Mammary epithelial cell (primary cell): ENCODE measurements at places on chromosomes 5 and 9. TPM values are rescaled to one million over a fixed set of nuclear protein-coding genes. Genes with fewer than 3 reads are reported as not detected.

SYK gene
- 10.6 and 12.4 TPM in 2 replicates for total RNA-seq

DNA sequence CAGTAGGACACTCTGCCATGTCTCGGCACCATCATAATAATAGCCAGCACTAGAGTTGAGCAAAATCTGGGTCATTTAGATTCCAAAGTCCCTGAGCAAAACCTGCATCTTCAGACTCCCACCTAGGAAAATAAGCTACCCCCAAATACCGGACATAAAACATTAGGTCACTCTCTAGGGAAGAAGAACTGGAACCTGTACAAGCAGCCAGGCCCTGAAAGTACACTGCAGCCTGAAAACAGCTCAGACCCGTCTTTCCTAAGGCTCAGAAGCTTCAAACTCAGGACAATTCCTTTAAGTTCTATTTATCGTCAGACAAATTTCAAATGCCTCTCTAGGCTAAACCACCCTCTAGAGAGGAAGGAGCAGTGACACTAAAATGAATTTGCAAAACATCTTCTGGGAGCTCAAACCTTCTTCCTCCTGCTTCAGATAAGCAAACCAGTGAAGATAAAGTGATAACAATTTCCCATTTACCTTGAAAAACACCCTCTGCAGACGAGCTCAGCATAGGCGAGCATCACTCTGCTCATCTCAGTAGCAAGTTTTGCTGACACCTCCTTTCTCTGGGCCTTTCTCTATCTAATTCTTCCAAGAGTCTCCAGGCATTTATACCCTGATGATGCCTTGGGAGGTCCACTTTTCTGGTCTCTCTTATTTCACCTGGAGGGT lies 34.0 kb downstream of the ADAM19 start:
- DNase-seq = no peak

GRCh38 chr5:10746711-10747110 lies 14.3 kb downstream of the DAP start:
- DNase-seq = no peak

DNA sequence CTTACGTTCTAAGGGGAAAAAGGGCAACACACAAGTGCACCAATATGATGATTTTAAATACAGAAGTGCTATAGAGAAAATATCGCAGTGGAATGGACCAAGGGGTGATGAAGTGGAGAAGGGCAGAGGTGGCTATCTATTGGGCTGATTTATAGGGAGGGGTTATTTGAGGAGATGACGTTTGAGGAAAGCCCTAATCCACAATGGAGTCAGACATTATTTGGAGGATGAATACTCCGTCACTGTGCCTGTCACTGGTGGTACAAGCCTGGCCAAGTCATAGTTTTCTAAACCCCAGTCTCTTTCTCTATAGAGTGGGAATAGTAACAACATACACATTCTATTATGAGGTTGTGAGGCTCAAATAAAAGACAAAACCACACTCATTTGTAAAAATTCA lies 48.5 kb downstream of the MEF2C start:
- no peak for DNase-seq

DNA sequence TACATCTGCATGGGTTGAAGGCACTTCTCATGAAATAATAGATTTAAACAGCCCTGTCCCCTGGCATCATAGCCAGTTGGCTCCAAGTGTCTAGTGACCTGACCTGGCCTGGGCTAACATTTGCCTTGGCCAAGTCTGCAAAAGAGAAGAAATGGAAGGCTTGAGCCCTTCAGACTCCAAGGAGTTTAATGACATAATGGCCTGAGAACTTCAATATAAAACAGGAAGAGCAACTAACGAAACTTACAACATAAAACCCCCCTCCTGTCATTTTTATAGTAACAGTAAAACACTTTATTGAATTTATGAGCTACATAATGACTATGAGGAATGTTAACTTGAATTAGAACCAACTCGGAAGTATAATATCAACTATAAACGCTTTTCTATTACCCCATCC lies 218.8 kb upstream of the TBCA start:
- DNase-seq = no peak

GFPT2 gene
- total RNA-seq = 0.83 TPM

- DNase-seq = no peak
These were observed 35.4 kb upstream of the BNIP1 start for GRCh38 chr5:173108914-173109313.

DNA sequence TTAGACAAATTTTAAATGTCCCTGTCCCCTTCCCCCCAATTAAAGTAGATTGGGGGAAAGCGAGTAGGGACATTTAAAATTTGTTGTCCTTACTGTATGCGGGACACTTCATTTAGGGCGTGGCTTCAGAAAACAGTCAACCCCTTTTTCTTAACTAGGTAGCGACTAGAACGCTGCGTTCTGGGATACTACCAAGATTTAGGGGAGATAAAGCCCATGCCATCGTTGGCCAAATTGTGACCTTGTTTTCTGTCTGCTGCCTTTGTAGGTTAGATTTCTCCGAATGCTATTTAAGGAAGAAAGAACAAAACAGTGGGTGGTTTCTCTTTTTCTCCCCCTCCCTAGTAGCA lies 1.2 kb downstream of the CKS2 start:
- DNase-seq = peak; percentile 28

GRCh38 chr5:174446446-174446845 lies 277.9 kb upstream of the MSX2 start:
- no peak for DNase-seq

- DNase-seq = no peak
These were observed 380.9 kb downstream of the TLE1 start for GRCh38 chr9:81308404-81308803.

- DNase-seq = no peak
These were observed 129.5 kb downstream of the NPR3 start for GRCh38 chr5:32840606-32841005.

DNA sequence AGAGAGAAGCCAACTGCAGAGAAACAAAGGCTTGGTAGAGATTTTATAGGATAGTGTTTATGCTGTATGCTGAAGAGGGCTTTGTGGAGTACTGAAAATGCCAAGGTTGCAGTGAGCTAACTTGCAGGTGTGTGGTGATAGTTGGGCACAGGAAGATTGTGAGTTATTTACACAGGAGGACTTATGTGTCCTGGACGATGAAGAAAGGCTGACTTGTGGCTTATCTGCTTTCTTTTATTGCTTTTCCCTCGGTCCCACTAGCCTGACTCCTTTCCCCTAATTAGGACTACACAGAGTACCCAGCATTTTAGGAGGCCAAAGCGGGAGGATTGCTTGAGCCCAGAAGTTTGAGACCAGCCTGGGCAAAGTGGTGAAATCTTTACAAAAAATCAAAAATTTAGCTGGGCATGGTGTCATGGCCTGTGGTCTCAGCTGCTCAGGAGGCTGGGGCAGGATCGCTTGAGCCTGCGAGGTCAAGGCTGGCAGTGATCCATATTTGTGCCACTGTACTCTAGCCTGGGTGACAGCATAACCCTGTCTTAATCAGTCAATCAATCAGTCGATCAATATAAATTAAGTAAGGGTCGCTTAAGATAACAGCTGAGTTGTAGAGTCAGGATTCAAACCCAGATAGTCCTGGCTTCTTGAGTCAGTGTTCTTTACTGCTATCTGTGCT lies 61.9 kb downstream of the UBE2R2 start:
- DNase-seq = no peak

- peak; percentile 46 for DNase-seq
These were observed 266.6 kb downstream of the PRELID2 start for GRCh38 chr5:145568581-145568980.

GRCh38 chr5:82466986-82467561 lies 188.9 kb upstream of the RPS23 start:
- DNase-seq = no peak

DNA sequence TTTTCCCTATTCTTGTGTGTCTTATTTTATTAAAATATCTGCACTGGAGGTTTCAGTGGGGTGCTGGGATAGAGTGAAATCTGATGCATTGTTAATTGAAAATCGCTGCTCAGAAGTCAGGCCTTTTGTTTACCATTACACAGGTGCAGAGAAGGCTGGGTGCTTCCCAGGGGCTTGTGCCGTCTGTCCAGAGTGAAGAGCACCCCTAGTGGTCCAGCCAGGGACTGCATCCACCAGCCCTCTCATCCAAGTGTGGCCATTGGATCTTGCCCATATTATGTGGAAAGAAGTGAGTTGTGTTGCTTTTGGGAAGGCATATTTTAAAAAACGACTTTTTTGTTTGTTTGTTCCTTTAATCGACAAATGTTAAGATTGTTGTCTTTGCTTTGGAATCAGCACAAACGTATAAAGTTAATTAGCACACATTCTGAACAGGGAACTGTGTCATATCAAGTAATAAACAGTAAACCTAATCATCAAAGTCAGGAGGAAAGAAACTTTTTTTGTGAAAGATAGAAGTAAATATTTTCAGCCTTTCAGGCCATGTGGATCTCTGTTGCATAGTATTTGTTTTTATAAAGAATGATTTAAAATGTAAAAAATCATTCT lies 315.6 kb downstream of the MTRR start:
- DNase-seq = peak; percentile 4

DNM1 gene
- total RNA-seq = 2.4 and 3.2 TPM in 2 replicates

- DNase-seq = peak; percentile 99
These were observed 19.2 kb downstream of the GSN start for GRCh38 chr9:121286973-121287741.

HAPLN1 gene
- total RNA-seq = under 0.01 TPM

OR1J2 gene
- not detected in 2 replicates for total RNA-seq

SHLD3 gene
- 2.9 and 3.0 TPM in 2 replicates for total RNA-seq

GRCh38 chr5:64615895-64616294 lies 74.4 kb upstream of the SHISAL2B start:
- DNase-seq = no peak

GRCh38 chr5:132372127-132372526 lies 2.6 kb downstream of the SLC22A5 start:
- DNase-seq = no peak

DNA sequence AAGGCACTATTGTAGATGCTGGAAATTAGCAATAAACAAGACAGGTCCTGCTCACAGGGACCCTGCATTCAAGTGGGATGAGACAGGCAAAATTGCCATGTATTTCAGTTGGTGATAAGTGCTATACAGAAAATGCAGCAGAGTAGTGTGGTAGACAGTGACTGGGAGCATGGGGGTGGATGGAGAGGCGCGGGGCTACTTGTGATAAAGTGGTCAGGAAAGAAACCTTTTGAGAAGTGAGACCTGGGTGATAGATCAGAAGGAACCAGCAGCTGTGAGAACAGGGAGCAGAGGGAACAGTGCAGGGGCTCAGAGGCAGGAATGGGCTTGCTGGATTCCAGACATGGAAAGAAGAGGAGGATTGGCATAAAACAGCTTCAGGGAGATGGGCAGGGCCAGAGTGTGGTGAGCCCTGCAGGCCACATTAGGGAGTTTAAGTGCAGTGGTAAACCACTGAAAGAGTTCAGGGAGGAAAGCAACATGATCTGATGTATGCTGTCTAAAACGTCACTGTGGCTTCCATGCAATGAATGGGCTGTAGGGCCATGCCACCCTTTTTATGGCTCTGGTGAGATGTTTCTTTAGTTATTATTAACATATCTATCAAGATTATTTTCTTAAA lies 7.3 kb downstream of the CRHBP start:
- peak; percentile 63 for DNase-seq

- DNase-seq = peak; percentile 90
These were observed 63.8 kb upstream of the RNF130 start for GRCh38 chr5:180135128-180135955.

PCDHGA3 gene
- total RNA-seq = 0.78 and 0.96 TPM in 2 replicates

CCDC187 gene
- total RNA-seq = 0.05 TPM in 1 of 2 replicates, not detected in the other

DNA sequence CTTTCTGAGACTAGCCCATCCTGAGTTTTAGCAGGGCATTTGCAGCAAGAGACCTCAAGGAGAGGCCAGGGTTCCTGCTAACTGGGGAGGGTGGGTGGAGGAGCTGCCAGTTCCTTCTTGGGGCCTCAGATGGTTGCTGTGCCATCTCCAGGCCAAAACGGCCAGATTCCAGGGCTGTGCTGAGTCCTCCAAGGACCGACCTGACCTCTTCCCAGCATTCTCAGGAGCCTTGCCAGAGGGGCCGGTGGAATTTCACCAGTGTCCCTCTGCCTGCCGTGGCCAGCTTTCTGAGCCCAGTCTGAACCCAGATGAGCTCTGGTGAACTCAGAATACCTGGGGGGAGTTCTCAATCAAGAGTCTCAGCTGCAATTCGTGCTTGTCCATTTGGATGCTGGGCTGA lies 54.3 kb downstream of the TSTD2 start:
- DNase-seq = no peak

DNA sequence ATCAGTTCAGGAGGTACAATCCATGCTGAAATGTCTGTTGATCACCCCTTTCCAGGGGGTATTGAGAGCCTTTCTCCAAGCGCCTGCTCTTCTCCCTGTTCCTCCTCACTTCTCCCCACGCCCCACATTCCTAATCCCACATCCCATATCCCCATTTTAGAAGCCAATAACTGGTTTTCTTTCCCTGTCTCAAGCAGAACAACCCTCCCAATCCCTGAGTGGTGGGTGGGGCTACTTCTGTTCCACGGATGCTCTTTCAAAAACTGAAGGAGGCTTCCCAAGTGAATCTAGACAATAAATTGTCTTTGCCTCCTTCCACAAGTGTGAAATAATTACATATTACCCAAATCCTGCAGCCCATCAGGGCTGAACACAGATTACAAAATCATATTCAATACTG lies 77.0 kb upstream of the SEMA6A start:
- DNase-seq = no peak

- DNase-seq = peak; percentile 84
These were observed 782 bp upstream of the SKP1 start for GRCh38 chr5:134177369-134178095.

STING1 gene
- total RNA-seq = 10.7 TPM

KCNV2 gene
- not detected in 2 replicates for total RNA-seq

NOL6 gene
- 51.4 and 59.0 TPM in 2 replicates for total RNA-seq

SYNPO gene
- total RNA-seq = 1.3 TPM

GRCh38 chr9:7284517-7284916 lies 515.1 kb downstream of the DMAC1 start:
- no peak for DNase-seq

PDE6A gene
- total RNA-seq = 0.07 TPM in 1 of 2 replicates, not detected in the other

SH3TC2 gene
- total RNA-seq = 28.9 and 42.0 TPM in 2 replicates

MLANA gene
- total RNA-seq = not detected

FOXI1 gene
- total RNA-seq = not detected

TESK1 gene
- total RNA-seq = 37.9 and 38.2 TPM in 2 replicates
